ENCODE measurements at places on chromosomes 3 and 15. TPM values are rescaled to one million over a fixed set of nuclear protein-coding genes. Genes with fewer than 3 reads are reported as not detected.
A peak's percentile ranks its signal among the peaks of the same experiment; 100 is the strongest.

ADGRG7 gene
- total RNA-seq, result not detected

IL5RA gene
- not detected for total RNA-seq

GJD2 gene
- not detected for total RNA-seq

COL7A1 gene
- 2.7 TPM for total RNA-seq

C3orf49 gene
- total RNA-seq, result not detected

SLC12A6 gene
- 39.2 TPM for total RNA-seq

MYZAP gene
- 2.1 TPM for total RNA-seq

DNA sequence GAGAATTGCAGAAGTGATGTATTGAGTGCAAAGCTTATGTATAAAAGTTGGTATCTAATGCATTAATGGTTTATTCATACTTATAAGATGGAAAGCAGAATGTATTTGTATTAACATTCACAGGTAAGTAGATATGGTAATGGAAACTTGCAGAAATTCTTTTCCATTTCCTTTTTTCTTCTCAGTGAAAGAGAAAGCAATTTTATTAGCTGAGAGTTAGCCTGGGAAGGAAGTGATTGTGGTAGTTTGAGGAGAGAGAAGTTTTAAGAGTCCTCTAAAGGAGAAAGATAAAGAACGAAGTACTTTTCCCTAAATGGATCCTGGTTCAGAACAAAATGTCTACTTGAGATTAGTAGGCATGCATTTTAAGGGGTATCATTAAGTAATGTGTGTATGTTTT, 60.1 kb upstream of the OSTN start:
- no peak for DNase-seq

DNA sequence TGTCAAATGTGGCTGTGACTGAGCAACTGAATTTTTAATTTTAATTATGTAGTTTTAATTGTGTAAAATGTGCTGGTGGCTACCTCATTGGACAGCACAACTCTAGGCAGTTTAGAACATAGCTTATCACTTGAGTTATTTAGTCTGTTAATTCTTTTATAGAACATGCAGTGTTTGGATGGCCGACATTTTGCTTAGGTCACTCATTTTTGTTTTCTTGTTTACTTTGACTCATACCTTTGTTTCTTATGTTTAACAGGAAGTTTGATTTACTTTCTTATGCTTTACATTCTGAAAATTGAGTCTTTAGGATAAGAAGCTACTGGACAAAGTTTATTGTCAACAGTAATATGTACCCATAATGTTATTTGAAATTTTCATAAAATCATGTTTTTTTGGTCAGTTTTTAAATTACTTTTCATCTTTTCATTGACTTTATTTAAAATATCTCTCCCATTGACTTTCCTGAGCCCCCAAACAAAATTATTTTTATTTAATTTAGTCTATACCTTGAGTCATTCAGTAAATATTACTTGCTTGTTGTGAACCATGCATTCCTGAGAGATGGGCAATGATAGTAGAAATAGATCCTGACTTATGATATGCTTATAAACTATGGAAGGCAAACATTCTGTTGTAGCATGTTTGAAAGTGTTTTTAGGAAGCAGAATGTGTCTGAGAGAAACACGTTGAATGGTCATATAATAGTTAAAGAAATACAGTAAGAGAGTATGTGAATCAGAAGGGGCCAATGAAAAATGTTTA, 60.6 kb downstream of the TCF12 start:
- DNase-seq, result no peak

DNA sequence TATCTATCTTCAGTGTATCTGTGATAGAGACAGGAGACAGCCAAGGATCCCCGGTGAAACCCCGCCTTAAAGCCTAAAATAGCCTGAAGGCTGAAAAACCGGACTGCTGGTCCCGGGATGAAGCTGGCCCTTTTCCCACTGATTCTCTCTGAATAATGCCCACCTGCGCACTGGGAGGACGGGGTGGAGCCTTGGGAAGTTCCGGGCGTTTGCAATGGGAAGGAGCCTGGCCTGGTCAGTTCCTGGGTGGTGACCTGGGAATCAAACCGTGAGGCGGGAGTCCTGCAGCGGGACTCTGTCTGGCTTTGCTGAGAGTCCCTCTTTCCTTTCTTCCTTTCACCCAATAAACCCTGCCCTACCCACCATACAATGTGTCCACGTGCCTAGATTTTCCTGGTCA, 157.9 kb downstream of the C3orf38 start:
- DNase-seq, result no peak

DNA sequence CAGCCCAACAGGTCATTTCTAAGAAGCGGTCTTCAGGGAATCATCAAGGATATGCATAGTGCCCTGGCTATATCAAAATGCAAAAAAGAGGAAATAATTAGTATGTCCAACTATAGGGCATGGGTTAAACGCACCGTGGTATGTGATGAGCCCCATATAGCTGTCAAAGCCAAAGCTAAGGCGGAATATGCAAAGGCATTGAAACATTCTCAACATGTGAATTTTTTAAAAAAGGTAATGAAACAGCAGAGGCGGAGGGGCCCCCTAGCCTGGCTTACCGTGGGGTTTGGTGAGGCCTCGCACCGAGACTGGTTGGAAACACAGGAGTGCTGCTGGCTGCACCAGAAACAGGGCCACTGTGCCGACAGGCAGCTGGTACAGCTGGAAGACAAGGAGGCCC, 23.2 kb downstream of the PLXND1 start:
- no peak for DNase-seq

GRCh38 chr3:45664578-45664977, 24.6 kb upstream of the SACM1L start:
- DNase-seq, result peak; percentile 81

GRCh38 chr3:146519810-146520209, 24.6 kb downstream of the PLSCR1 start:
- DNase-seq, result no peak

DNA sequence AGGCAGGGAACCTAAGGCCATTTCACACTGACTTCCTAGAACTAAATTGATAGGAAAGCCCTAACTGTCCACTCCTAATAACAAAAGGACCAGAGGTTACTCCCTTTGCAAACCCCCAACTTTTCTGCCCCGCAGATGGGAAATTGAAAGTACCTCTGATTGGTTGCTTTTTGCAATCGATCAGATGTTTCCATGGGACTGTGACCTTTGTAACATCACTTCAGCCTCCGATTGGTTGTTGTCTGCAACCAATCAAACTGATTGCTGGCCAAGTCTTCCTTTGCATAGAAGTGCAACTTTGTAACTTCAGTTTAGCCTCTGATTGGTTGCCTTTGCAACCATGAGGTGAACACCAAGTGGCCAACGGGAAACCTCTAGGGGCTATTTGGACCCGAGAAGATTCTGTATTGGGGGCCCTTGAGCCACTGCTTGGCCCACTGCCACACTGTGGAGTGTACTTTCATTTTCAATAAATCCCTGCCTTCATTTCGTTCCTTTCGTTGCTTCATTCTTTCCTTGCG, 11.3 kb upstream of the KNL1 start:
- no peak for DNase-seq

GRCh38 chr3:55605443-55606236, 118.5 kb upstream of the WNT5A start:
- no peak for DNase-seq

DNA sequence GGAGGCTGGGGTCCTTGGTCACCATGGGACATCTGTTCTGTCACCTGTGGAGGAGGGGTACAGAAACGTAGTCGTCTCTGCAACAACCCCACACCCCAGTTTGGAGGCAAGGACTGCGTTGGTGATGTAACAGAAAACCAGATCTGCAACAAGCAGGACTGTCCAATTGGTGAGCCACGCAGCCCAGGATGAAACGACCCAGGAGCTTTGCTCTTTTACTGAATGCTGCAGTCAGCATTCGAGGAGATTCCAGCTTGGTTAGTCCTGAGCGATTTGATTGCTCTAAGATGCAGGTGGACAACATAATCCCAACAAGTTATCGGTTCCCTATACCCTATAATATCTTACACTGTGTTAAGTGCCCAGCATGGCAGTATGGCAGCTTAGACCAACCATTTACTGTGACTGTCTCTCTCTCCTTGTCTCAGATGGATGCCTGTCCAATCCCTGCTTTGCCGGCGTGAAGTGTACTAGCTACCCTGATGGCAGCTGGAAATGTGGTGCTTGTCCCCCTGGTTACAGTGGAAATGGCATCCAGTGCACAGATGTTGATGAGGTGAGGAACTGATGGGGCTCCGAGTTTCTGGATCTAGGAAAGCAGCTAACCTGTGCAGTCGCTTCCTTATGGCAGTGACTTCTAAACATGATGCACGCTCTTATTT, 7.8 kb downstream of the THBS1 start:
- no peak for DNase-seq

- DNase-seq, result no peak
These were observed 625.5 kb downstream of the NAALADL2 start for GRCh38 chr3:175484666-175485065.

- DNase-seq, result no peak
These were observed 130.6 kb downstream of the TCF12 start for GRCh38 chr15:57048930-57049549.

DNA sequence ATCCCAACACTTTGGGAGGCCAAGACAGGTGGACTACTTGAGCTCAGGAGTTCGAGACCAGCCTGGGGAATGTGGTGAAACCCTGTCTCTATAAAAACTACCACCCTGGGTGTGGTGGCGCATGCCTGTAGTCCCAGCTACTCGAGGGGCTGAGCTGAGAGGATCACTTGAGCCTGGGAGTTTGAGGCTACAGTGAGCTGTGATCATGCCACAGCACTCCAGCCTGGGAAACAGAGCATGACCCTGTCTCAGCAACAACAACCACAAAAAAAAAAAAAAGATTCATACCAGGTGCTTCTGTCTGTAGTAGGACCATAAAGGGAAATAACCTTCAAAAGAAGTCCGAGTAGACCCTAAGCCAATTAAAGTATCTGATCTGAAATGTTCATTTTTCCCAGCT, 94.5 kb downstream of the SERPINI1 start:
- no peak for DNase-seq
